A172 (cell line): ENCODE measurements at places on chromosomes 7 and 10. TPM values are rescaled to one million over a fixed set of nuclear protein-coding genes. Genes with fewer than 3 reads are reported as not detected.

GRCh38 chr10:19929506-19930140 is 113.4 kb downstream of the PLXDC2 start:
- peak; percentile 40 for DNase-seq

GRCh38 chr7:51071427-51071826 is 245.2 kb downstream of the COBL start:
- no peak for DNase-seq

GRCh38 chr7:134943785-134944400 is 42.4 kb upstream of the AGBL3 start:
- DNase-seq, result peak; percentile 16

- DNase-seq, result no peak
Observed at GRCh38 chr7:16963044-16963443, 81.3 kb upstream of the AGR3 start.

GRCh38 chr7:109616551-109617069 is 1046.9 kb downstream of the DNAJB9 start:
- no peak for DNase-seq

- no peak for DNase-seq
Observed at GRCh38 chr10:30028738-30029030, 30.7 kb downstream of the JCAD start.

GRCh38 chr10:60916025-60916424 is 28.0 kb downstream of the RHOBTB1 start:
- peak; percentile 34 for DNase-seq

GRCh38 chr10:86160890-86161585 is 205.6 kb downstream of the GRID1 start:
- peak; percentile 55 for DNase-seq

DNA sequence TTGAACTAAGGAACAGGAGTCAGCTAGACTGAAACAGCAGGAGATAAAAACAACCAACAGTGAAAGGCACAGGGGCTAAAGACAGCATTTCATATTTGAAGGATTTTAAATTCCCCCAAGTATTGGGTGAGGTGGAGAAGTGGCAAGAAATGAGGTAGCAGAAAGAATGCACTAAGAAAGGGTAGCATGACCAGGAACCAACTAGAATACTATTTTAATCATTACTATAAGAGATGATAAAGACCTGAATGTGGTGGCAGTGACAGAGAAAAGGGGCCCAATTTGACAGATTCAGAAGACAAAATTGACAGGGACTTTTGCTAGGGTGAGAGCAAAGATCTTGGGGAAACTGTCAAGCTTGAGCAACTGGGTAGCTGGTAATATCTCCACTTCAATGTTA is 94.9 kb downstream of the ARHGAP12 start:
- no peak for DNase-seq

DNA sequence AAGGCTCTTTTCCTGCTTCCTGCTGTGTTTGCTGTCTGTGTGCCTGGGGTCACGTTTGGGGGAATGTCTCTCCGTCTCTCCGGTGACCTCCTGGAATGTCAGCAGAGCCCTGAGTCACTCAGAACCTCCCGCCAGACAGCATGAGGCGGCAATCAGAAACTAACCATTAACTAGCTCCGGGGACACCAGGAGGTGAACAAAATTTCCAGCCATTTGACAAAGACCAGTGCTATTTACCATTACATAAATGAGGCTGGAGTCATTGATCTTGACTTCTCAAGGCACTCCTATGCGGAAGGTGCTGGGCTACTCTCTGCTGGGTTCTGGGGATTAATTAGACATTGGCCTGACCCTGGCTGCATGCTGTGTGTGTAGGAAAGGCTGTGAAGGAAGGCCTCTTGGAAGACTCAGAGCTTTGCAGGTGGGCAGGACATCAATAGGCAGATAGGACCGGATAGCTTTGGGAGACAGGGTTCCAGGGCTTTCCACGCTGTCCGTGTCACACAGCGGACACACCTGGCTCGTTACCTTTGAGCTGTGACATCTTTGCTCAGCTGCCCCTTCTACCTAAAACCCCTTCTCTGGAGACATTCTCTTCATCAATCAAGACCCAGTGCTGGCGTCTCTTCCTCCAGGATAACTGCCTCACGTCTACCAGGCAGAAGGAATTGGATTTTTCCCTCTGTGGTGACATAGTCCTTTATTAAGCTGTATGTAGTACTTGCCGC is 77.0 kb downstream of the PFKFB3 start:
- peak; percentile 87 for DNase-seq

DNA sequence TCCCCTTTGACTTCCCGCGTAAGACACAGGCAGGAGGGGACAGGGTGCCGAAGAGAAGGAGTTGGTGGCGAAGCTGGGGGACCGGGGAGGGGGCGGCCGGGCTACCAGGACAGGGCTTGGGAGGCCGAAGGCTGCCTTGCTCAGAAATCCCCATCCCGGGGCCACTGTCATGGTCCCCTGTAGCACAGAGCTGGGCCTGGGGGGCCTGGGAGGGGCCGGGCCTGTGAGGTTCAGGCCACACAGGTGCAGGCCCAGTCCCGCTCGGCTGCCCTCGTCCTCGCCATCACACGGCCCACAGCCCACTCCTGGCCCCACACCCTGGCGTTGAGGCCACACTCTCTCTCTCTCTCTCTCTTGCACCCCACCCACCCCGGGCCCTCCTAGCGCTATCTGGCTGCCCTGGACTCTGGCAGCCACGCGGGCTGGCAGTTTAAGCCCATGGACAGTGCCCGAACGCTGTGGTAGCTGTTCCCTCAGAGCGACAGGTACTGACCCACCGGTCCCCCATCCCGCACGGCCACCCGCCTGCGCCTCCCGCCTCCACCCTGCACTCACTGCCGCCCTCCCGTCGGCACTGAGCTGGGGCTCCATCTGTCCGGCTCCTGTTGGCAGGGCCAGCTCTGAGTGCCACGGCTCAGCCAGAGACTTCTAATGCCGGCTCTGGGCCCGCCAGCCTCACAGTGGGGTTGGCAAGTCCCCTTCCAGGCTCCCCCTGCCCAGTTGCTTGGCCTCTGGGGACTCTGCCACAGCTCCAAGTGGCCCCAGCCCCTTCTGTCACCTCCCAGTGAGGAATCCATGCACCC is 28.0 kb downstream of the TTYH3 start:
- DNase-seq, result no peak

DNA sequence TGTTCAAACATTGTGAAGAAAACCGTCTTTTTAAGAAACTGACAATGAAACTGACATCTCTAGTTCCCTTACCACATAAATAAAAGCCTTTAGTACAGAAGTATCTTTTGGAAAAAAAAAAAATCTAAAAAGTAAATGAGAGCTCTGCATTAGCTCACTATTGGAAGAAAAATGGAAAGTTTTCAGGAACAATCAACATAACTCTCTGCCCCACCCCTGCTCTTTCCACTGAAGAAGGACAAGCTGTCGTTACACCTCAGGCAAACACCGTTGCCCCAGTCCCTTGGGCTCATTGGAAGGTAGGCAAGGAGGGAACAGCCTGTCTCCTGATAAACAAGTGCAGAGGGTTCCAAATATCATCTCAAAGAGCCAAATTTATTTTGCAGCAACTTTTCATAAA is 22.4 kb upstream of the C1QL3 start:
- no peak for DNase-seq

GRCh38 chr7:132392713-132393112 is 183.6 kb downstream of the PLXNA4 start:
- DNase-seq, result no peak

Gene VWDE
- 0.05 TPM in 1 of 2 replicates, not detected in the other for total RNA-seq

Gene OR6B1
- not detected in 2 replicates for total RNA-seq

Gene CASTOR2
- 10.5 and 12.6 TPM in 2 replicates for total RNA-seq

Gene ARHGAP21
- 45.4 and 56.2 TPM in 2 replicates for total RNA-seq

Gene BLNK
- total RNA-seq, result not detected in 2 replicates

Gene CAMK2B
- total RNA-seq, result 1.9 and 3.1 TPM in 2 replicates

Gene CPEB3
- total RNA-seq, result 0.28 and 0.69 TPM in 2 replicates

Gene HTR5A
- total RNA-seq, result not detected in 2 replicates

Gene CDC14C
- total RNA-seq, result 0.09 TPM in 1 of 2 replicates, not detected in the other

Gene CDHR1
- total RNA-seq, result not detected in 2 replicates
